Mammary epithelial cell (primary cell): ENCODE measurements at places on chromosomes 1 and 21. TPM values are rescaled to one million over a fixed set of nuclear protein-coding genes. Genes with fewer than 3 reads are reported as not detected.

DNA sequence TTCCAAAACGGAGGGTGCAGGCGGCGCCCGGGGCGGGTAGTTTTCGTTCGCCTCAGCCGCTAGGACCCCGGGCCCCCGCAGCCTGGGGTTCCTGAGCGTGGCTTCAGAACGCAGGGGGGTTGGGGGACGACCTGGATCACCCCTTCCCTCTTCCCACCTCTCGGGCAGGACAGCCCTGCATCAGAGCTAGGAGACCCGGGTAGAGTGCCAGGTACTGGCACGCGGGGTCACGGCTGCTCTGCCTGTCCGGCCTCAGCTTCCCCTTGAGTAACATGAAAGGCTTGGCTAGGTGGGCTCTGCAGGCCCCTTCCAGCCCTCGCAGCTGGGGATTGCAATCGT lies 484 bp downstream of the DFFB start:
- DNase-seq: peak; percentile 22

SPRR2E gene
- total RNA-seq: not detected

CRNN gene
- not detected in 2 replicates for total RNA-seq

DNA sequence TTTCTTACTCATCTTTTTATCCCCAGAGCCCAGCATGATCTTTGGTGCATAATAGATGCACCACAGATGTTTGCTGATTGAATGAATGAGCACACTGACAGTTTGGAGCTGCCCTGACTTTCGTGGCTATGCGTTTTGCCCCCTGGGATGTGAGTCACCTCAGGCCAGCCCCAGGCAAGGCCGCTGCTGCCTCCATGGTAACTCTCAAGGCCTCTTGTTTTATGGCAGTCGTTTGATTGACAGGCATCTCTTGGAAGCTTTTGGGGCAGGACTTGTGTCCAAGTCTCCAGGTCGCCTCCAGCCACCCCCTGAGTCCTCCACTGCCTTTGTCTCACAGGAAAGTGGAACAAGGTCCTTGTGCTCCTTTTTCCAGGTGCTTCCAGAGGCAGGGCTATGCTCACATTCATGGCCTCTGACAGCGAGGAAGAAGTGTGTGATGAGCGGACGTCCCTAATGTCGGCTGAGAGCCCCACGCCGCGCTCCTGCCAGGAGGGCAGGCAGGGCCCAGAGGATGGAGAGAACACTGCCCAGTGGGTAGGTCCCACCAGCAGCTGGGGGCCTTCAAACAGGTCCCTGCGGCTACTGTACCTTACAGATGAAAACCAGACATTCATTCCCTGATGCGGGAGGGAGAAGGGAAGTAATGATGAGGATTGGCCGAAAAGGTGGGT lies 11.2 kb downstream of the PSEN2 start:
- no peak for DNase-seq

GRCh38 chr1:195941314-195941713 lies 666.9 kb downstream of the KCNT2 start:
- DNase-seq: no peak

GRCh38 chr1:231903586-231904081 lies 277.0 kb downstream of the DISC1 start:
- no peak for DNase-seq

DNA sequence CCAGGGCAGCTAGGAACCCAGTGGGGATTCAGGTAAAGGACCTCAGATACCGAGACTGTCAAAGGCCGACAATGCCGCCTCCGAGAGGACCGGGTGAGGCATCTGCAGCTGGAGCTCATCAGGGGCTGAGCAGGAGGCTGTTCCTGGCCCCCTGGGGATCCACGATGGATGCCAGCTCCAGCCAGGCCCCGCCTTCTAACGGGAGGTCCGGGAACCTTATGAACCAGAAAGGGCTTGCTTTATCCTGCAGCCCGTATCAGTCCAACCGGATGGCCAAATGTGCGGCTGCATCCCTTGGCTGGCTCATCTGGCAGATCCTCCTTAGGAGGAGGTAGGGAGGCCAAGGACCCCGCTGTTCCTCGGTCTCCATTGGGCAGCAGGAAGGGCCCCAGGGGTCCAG lies 32.0 kb downstream of the SLC45A1 start:
- DNase-seq: no peak

- DNase-seq: peak; percentile 78
Observed at GRCh38 chr1:93814059-93814794, 64.8 kb downstream of the DNTTIP2 start.
